Natural killer cell (primary cell): ENCODE measurements at places on chromosomes 6 and 20. TPM values are rescaled to one million over a fixed set of nuclear protein-coding genes. Genes with fewer than 3 reads are reported as not detected.
A peak's percentile ranks its signal among the peaks of the same experiment; 100 is the strongest.

C20orf173 gene
- total RNA-seq: not detected

SYTL3 gene
- 143 TPM for total RNA-seq

PREX1 gene
- total RNA-seq: 389 TPM

MCM8 gene
- 9.0 TPM for total RNA-seq

MOG gene
- not detected for total RNA-seq

OPN5 gene
- not detected for total RNA-seq

WFDC2 gene
- total RNA-seq: not detected

POU3F2 gene
- not detected for total RNA-seq

- DNase-seq: no peak
Observed at GRCh38 chr20:43662943-43663655, 3.8 kb upstream of the MYBL2 start.

DNA sequence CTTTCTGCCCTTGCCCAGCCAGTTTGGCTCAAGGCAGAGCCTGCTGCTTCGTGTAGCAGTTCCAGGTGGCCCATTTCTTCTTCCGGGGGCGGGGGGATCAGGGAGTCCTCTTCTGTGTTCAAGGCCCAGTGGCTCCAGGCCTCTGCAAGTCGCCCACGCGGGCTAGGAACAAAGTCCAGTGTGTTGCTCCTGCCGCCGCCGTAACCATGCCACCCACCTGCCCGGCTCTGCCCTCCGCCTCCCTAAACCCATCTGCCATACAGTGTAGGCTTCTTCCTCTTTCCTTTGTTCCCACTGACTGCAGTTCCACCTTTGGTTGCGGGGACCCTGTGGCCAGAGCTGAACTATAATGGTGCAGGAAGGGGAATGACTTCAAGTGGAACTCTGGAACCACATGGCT is 43.9 kb upstream of the SRF start:
- DNase-seq: no peak

GRCh38 chr20:39602649-39603048 is 640.5 kb downstream of the DHX35 start:
- DNase-seq: no peak

- DNase-seq: peak; percentile 89
Observed at GRCh38 chr6:27795697-27796494, 116.3 kb downstream of the OR2B2 start.

DNA sequence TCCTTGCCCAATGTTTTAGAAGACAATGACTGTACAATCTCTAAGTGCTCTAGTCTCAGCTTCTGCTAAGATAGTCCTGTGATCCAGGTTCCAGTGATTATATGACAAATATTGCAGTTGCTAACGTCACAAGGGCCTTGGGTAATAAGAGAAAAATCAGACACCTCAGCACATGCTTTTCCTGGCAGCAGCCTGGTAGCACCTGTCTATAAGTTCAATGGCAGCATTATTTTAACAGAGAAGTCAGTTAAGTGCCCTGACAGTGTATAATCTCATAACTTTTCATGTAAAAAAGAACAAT is 121.3 kb upstream of the BCLAF1 start:
- DNase-seq: no peak

DNA sequence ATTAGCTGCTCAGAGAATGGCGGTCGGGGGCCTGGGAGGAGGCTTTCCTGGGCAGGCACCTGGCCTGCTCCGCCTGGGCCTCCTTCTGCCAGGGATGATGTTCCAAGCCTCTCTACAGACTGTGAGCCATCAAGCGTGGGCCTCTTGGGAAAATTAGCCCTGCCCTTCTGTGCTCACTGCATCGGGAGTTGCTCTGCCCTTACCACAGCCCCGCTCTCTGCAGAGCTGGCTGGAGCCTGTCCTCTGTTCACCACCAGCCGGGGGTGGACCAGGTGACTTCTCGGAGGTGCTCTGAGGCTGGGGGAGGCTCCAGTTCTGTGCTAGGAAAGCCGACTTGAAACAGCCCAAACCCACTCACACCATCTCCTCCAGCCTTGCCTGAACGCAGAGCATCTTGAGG is 24.2 kb downstream of the MDGA1 start:
- DNase-seq: no peak

- DNase-seq: no peak
Observed at GRCh38 chr20:51003753-51004152, 19.2 kb downstream of the KCNG1 start.

GRCh38 chr20:57890202-57890800 is 180.5 kb upstream of the PMEPA1 start:
- no peak for DNase-seq

DNA sequence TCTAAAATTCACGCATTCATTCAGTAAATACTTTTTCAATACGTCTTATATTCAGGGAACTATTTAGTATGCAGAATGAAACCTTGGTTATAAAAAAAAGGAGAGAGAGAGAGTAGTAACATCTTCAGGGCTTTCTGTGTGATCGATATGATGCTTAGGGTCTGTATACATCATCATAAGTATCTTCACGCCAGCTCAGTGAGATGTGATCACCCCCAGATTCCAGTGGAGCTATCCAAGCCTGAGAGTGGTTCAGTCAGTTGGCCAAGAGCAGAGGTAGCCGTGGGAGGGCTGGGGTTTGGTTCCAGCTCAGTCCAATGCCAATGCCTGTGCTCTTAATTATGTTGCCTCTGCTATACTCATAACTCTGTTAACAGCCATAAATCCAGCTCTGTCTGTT is 8.6 kb downstream of the CD83 start:
- DNase-seq: no peak

DNA sequence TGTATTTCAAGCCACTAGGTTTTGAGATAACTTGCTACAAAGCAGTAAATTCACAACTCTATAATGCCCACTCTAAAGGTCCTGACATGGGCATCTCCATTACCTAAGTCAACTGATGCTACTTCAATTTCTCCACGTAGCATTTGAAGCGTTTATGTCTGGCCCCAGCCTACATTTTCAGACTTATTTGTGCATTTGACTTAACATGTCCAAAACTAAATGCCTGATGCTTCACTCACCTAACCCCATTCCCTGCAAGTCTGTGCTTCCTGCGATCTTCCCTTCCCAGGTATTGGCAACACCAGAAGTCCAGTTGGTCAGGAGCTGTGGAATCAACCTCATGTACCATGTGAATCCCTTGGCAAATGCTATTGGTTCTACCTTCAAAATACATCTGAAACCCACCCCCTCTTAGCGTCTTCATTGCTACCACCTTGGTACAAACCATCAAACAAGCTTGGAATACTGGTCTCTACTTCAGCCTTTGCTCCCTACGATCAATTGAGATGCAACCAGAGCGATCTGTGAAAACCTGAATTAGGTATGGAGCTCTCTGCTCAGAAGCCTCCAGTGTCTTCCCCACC is 12.8 kb upstream of the ZNFX1 start:
- no peak for DNase-seq

DNA sequence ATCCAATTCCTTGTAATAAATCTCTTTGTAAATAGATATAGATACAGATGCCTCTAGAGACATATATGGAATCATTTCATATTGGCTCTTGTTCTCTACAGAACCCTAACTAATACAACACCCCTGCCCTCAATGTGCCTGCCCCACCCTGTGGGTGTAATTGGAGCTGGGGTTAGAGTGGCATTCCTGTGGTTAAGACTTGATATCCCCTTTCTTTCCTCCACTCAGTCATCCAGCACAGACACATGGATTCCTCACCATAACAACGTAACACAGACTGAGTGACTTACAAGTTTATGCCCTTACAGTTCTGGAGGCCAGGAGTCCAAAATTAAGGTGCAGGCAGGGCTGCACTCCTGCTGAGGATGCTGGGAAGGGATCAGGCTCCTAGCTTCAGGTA is 42.8 kb downstream of the C6orf118 start:
- DNase-seq: no peak

DNA sequence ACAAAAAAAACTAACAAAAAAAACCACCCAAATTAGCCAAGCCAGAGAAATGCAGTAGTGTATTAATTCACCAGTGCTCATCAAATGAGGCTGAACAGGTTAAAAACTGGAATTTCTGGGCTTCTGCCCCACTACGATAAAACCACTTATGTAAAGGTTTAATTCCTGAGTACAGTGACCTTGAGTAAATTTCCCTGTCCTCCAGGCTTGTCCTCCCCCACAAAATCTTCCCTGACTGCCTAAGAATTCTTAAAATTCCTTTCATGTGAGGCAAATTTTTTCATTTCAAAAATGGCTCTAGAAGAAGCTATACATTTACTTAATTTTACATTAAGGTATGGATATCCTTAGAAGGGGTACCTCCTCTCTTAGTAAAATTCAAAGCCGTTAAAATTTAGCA is 80.1 kb upstream of the ID4 start:
- DNase-seq: no peak

- no peak for DNase-seq
Observed at GRCh38 chr6:137602313-137603197, 108.4 kb upstream of the OLIG3 start.

DNA sequence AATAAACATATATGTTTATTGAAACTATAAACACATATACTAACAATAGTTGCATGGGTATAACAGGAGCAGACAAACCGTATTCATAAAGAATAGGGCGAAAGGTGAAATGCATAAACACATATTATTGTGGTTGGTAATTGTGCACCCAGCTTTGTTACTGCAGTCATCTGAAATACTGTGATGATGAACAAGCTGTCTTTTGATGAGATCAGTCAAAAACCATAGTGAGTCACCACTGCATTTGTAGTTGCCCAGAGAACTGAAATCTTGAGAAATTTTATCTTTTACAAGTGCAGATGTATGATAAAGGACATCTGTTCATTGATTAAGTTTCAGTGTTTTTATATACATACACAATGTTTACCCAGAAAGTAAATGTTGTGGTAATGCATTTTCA is 133.7 kb downstream of the MYO6 start:
- no peak for DNase-seq
